ENCODE measurements at places on chromosomes 11 and 22.

DNA sequence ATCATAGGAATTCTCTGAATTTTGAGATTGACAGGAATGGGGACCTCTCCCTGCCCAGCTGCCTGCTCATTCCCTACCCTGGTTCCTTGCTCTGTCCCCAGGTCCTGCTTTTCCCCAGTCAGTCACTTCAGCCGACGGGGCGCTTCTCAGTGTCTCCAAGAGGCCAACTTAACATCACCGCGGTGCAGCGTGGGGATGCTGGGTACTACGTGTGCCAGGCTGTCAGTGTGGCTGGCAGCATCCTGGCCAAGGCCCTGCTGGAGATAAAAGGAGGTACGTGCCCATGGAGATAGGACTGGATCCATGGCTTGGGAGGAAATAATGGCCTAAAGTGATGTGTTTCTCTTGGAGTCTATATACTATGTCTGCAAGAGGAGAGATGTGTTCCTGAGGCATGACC is 7.0 kb downstream of the ROBO3 start:
- no peak for DNase-seq

- DNase-seq: no peak
These were observed 171.7 kb downstream of the MPPED1 start for GRCh38 chr22:43583501-43583900.

DNA sequence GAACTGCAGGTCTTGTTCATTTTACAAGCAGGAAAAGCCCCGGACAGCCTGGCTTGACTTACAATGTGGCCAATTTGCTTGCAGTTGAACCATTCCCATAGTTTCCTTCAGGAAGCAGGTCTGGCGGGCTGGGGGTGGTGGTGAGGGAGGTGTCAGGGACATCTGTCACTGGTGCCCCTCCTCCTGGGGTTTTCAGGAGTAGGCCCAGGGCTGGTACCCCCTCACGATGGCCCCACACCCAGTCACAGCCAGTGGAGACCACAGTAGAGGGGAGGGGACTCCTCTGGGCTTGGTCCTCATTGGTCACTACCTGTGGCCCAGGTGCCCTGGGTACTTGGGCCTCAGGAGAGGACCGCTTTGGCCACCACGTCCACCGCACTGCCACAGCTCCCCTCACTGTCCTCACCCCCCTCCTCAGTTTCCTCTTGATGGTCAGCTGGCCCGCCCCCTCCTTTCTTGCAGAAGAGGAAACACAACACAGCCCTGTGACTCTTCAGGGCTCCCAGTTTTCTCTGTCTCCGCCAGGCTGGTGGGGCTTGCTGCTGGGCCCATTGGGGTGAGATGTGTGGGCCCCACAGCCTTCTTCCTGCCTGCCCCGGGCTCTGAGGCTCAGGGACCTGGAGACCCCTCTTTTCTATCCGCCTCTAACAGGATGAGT is 39.8 kb upstream of the SHISAL1 start:
- no peak for DNase-seq

DNA sequence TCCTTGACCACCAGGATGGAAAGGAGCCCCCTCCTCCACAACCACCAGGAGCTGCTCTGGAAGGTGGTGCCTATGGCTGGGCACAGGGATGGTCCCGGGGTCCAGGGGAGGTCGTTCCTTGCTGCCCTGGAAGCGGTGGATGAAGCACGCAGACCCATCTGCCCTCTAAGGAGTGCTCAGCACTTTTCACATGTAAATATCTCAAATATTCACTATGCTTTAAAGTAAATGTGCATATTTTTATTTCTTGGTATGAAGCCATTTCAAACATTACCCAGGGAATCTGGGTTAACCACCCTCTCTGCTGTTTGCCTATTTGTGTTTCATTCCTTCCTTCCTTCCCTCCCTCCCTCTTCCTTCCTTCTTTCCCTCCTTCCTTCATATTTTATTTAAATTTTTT is 21.7 kb downstream of the SPATA19 start:
- no peak for DNase-seq

- DNase-seq: no peak
These were observed 47.6 kb upstream of the OR8B8 start for GRCh38 chr11:124493016-124493655.

DNA sequence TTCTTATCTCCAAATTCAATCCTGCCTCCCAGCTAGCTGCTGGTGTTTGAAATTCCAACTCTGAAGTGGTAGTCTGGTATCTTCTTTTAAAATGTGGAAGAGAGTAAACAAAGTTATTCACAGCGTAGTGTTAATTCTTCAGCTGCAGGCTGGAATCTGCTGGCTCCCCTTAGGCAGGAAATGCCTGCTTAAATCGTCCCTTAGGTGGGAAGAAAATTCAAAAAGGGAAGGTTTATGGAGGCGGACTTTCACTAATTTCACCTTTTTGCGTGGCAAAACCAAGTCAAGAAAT is 439.0 kb upstream of the CCDC90B start:
- no peak for DNase-seq

GRCh38 chr22:49258107-49259010 is 569.3 kb downstream of the BRD1 start:
- no peak for DNase-seq

GRCh38 chr11:43245466-43245865 is 66.3 kb upstream of the API5 start:
- no peak for DNase-seq
